ENCODE measurements at places on chromosomes 11 and 22. TPM values are rescaled to one million over a fixed set of nuclear protein-coding genes. Genes with fewer than 3 reads are reported as not detected.

Gene PATE2
- total RNA-seq, result not detected

Gene RAC2
- total RNA-seq, result not detected

Gene OR6A2
- not detected for total RNA-seq

Gene DBX1
- total RNA-seq, result not detected

Gene BRD1
- 18.5 TPM for total RNA-seq

Gene ZDHHC24
- 7.2 TPM for total RNA-seq

Gene GVQW3
- total RNA-seq, result 0.07 TPM

Gene CD82
- total RNA-seq, result 13.4 TPM

Gene LMF2
- total RNA-seq, result 29.2 TPM

Gene GRM5
- not detected for total RNA-seq

Gene HSPB2
- total RNA-seq, result 0.41 TPM

Gene CHST1
- 4.5 TPM for total RNA-seq

Gene KRTAP5-4
- not detected for total RNA-seq

Gene RAB38
- total RNA-seq, result not detected

Gene ACRV1
- total RNA-seq, result not detected

Gene CCDC15
- total RNA-seq, result 0.16 TPM

Gene SPATA19
- total RNA-seq, result not detected

Gene FAM83F
- total RNA-seq, result 0.07 TPM

Gene TCP11L1
- total RNA-seq, result 22.4 TPM

Gene ADAMTS15
- total RNA-seq, result 1.2 TPM

Gene OR52M1
- not detected for total RNA-seq

Gene MS4A6A
- 4.6 TPM for total RNA-seq

Gene P2RY6
- total RNA-seq, result not detected

Gene OR5AP2
- total RNA-seq, result not detected

Gene OR8B12
- total RNA-seq, result not detected

Gene SLC6A5
- total RNA-seq, result not detected

Gene KLHDC7B
- not detected for total RNA-seq

Gene OR51E1
- total RNA-seq, result 0.12 TPM

Gene PIM3
- total RNA-seq, result 169 TPM

Gene ANKK1
- total RNA-seq, result 1.0 TPM

Gene CATSPER1
- not detected for total RNA-seq

Gene PAMR1
- 1.4 TPM for total RNA-seq

Gene SLC22A6
- total RNA-seq, result not detected

Gene APOA1
- total RNA-seq, result not detected

Gene FAM168A
- total RNA-seq, result 29.3 TPM

Gene CRYBB3
- total RNA-seq, result not detected

Gene GRK3
- total RNA-seq, result 0.58 TPM

Gene PIWIL4
- 0.70 TPM for total RNA-seq

Gene SMC1B
- not detected for total RNA-seq

Gene HIC2
- total RNA-seq, result 4.0 TPM

Gene CALCB
- total RNA-seq, result not detected

Gene BTBD18
- not detected for total RNA-seq

Gene GAL3ST3
- total RNA-seq, result 0.12 TPM

Gene TENM4
- 0.29 TPM for total RNA-seq

Gene KCNE3
- total RNA-seq, result 2.8 TPM

Gene MYO7A
- total RNA-seq, result 1.6 TPM

Gene OR52A1
- total RNA-seq, result not detected

Gene SOX10
- total RNA-seq, result 0.62 TPM

Gene ATP6V1E1
- 245 TPM for total RNA-seq

Measured in gastrocnemius medialis (tissue), 4 donors.